ENCODE measurements at places on chromosomes 16 and 17.

- DNase-seq: no peak
Measured at GRCh38 chr16:50657241-50657640, 23.9 kb downstream of the SNX20 start.

- no peak for DNase-seq
Measured at GRCh38 chr16:4298761-4299522, 16.9 kb upstream of the GLIS2 start.

- no peak for DNase-seq
Measured at GRCh38 chr16:63135069-63135468, 1098.8 kb upstream of the CDH8 start.

DNA sequence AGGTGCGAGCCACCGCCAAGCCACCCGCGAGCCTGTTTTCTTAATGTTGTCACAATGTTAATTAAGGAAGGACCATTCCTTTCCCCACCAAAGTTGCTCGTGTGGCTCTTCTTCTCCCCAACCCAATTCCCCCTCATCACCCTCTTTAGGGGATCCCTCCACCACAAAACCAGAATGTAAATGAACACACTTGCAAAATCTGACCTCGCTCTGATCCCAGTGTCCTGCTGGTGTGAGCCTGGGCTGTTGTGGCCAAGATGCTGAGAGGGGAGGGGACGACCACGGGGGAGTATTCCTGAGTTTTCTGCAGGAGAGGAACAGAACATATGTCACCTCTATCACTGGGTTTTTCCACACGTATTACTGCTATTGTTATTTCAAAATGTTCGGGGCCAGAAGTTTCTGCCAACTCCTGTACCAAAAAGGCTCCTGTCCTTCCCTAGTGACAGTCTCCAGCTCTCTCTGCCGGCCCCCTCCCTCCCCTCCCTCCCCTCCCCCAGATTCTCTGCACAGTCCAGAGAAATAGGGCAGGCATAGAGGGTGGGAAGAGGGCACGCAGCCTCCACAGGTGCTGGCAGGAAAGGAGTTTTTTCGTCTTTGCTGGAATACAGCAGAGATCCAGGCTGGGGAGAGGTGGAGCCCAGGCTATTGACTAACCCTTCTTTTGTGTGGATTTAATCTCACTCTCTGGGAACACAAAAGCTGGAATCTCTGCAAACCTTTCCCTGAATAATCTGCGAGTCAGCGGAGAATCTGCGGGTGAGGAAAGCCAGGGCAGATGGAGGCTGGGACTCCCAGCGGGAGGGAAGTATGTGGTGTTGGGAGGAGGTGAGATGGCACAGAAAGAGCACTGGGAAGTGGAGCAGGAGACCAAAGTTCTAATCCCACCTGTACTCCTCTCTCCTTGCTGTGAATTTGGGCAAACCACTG is 4.5 kb upstream of the CA4 start:
- no peak for DNase-seq

DNA sequence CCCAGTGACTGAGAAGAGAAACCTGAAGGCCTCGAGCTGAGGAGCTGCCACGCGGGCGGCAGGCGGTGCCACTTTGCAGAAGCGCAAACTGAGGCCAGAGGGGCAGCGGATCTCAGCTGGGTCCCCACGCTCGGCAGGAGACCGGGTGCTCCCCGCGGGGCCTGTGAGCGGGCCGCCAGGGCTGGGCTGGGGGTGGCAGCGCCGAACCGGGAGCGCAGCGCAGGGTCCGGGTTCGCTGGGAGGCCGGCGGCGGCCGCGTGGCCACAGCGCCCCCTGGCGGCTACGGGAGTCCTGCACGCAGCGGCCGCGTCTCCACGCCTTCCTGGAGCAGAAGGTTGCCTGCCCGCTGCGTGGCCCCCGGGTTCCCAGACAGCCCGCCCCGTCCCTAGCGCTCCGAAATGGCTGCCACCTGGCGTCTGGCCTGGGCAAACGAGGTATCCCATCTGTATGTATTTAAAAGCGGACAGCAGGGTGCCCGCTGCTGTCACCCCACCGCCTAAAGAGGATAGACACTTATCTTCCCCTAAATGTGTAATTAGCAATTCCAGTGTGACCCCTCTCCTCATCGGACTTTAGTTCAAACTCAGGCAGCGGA is 96.1 kb upstream of the CDH5 start:
- DNase-seq: no peak

DNA sequence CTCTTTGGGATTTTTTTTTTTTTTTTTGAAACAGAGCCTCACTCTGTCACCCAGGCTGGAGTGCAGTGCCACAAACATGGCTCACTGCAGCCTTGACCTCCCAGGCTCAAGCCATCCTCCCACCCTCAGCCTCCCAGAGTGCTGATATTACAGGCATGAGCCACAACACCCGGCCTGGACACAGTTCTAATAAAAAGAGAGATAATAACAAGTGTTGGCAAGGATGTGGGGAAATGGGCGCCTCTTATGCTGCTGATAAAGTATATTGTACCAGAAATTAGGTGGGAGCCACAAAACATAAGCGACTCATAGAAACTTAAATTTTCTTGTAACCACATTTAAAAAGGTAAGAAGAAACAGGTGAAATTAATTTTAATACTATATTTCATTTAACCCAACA is 50.4 kb upstream of the FA2H start:
- no peak for DNase-seq

DNA sequence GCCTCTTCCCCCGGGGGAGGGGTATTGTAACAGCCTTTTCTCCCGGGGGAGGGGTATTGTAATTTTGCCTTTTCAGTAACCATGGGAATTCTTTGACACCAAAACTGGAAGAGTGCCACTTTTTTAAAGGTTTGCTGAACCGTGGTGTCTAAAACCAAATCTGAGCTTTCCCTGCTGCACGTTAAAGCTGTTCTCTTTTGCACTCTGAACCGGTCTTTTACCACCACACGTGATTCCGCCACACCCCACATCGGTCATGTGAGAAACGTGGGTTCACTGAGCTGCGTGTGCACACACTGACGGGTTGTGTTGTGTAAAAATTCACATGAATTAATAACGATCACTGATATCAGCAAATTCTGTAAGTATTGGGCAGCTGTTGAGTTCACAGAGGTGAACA is 9.2 kb upstream of the ACSF3 start:
- DNase-seq: no peak

DNA sequence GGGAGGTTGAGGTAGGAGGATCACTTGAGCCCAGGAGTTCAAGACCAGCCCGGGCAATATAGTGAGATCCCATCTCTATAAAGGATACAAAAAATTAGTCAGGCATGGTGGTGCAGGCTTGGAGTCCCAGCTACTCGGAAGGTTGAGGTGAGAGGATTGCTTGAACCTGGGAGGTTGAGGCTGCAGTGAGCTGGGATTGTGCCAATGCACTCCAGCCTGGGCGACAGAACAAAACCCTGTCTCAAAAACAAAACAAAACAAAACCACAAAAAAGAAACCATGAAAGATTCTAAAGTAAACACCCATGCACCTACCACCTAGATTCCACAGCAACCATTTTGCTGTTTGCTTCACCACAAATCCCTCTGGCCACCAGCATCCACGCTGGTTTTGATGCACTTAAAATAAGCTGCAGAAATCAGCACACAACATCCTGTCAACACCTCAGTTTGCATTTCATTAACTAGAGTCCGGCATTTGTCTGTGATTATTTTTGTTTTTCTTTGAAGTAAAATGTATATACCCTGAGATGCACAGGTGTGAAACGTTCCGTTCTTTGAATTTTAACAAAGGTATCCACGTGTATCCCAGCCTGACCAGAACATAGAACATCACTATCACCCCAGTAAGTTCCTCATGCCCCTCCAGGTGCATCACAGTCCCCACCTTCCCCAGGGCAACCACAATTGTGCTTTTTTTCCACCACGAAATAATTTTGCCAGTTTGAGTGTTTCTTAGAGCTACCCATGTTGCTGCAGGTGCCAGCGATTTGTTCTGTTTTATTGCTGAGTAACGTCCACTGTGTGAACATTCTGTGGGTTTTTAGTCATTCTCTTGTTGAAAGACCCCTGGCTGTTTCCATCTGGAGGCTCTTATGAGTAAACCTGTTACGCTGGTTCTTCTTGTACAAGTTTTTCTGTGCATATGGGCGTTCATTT is 191.5 kb downstream of the SEC14L1 start:
- DNase-seq: no peak

DNA sequence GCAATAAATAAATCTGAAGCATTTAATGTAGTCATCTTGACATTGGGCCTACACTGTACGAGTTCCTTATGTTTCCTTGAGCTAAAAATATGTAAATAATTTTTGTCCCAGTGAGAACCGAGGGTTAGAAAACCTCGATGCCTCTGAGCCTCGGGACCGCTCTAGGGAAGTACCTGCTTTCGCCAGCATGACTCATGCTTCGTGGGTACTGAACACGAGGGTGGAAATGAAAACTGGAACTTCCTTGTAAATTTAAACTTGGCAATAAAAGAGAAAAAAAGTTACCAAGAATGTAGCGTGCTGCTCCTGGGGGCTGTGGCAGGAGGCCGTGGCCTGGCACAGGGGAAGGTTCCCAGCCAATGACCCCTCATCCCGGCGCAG is 74.1 kb downstream of the SOCS1 start:
- DNase-seq: no peak

DNA sequence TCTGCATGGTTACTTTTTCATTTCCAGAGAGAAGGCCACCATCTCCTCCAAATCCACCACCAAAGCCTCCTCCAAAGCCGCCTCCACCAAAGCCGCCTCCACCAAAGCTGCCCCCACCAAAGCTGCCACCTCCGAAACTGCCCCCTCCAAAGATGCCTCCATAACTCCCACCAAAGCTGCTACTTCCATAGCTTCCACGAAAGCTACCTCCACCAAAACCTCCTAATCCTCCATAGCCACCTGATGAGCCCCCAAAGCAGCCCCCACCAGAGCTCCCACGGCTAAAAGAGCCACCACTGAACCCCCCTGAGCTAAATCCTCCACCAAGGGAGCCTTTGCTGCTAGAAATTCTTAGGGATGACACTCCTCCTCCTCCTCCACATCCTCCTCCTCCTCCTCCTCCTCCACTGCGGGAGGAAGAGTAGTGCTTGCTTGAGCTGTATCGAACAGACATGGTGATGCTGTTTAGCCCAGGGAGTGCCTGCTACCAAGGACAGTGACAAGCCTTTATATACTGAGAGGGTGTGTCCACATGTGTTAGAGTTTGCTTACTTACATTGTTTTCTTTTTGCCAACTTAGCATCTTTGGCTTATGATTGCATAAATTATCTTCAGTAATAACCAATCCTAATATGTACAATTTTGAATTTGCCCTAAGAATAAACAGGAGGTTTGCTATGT is at the start of gene KRT10:
Gene KRT10 (minus strand): TSS at position 483 of the 681 bp plus-strand sequence. CDS start 29 bp downstream, at position 454.
- no peak for DNase-seq

- DNase-seq: no peak
Measured at GRCh38 chr16:89041571-89042481, 51.8 kb upstream of the ACSF3 start.

DNA sequence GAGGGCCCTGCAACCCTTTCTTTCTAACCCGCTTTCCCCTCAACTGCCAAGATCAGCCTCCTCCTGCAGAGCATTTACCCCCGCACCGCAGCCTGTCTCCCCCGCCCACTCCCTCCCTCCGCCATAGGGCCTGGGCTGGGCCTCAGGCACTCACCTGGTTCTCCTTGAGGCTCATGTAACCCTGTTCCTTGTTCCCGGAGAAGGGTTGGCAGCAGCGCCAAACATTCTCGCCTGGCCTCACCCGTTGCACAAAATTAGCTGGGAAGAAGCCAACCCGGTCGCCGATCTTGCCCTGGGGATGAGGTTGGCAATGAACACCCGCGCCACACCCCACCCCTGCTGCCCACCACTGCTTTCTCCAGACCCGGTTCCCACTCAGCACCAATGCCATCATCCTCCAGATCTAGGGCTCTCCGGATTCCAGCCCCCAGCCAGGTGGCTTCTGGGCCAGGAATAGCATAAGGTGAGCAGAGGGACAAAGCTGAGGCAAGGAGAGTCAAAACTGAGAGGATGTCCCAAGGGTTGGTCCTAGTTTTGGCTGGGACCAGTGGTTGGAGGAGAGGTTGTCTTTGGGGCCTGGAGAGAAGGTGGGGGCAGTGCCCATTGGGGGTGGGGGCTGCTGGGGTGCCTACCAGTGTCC is 12.8 kb downstream of the STAC2 start:
- DNase-seq: no peak

- no peak for DNase-seq
Measured at GRCh38 chr17:59890720-59891119, 2.0 kb downstream of the TUBD1 start.

DNA sequence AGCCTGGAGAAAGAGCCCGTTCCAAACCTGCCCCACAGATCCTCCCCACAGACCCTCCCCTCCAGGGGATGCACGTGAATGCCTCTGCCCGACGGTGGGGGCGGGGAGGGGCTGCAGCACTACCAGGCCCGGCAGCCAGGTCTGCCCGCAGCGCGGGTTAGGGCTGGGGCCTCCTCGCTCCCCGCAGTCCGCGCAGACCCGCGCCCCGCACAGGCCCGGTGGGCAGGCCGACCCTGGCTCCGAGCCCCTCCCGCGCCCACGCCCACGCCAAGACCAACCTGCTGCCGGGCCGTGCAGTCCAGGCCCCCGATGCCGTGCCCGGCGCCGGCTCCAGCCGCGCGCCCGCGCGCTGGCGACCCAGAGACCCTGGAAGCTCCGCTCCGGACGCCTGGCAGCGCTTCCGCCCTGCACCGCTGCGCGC is at the start of gene RPUSD1:
Gene RPUSD1 (minus strand): TSS at position 404 of the 421 bp plus-strand sequence. CDS start 644 bp downstream, outside the sequence.
- no peak for DNase-seq

- DNase-seq: no peak
Measured at GRCh38 chr17:21545064-21545463, 147.3 kb upstream of the KCNJ18 start.

DNA sequence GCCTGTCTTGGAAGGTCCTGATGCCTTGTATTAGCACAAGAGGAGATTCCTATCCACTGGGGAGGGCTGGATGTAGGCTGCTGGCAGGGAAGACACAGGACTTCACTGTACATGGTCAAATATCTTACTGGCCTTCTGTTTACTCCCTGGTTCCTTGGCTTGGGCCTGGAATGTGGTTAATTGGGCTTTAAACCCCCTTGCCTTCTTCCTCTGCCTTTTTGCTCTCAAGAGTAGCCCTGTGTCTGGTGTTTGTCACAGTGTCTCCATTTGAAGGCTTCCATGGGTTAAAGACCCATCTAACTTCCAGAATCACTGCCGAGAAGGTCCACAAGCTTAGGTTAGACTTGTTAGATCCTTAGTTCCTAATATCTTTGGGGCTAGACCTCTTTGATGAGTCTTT is 7.1 kb upstream of the CHCT1 start:
- no peak for DNase-seq

DNA sequence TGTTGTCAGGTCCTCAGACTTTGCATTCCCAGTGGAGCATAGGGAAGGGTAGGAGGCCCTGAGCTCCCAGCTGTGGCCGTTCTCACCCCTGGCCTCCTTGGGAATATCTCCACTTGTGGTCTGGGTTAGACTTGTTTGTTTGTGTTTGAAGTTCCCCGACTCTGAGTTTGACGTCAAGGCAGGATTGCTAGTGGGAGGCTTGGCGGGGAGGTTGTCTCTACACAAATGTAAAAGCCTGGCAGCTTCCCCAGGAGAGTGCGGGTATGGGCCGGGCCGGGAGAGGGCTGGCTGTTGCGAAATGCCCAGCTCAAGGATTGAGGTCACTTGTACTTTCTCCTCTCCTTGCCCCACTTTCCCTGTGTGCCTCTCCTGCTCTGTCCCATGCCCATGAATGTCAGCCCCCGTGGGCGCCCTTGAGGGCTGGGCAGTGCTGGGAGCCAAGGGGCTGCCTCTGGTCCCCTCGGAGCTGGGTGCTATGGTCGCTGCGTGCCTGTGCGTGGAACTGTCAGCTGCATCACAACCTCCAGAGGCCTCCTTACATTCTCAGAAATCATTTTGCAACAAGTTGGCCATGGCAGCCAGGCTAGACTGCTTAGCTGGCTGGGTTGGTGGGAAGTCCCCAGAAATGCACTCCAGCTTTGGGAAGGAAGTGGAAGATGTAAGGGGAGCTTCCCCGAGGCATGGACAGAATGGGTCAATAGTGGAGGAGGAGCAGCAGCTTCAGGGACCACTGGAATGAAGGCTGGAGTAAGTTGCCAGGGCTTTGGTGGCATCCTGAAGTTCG is 84.3 kb downstream of the KSR1 start:
- no peak for DNase-seq
